ENCODE measurements at places on chromosomes 13 and 19. TPM values are rescaled to one million over a fixed set of nuclear protein-coding genes. Genes with fewer than 3 reads are reported as not detected.

GRCh38 chr13:44302233-44302632 is 71.4 kb upstream of the SERP2 start:
- no peaks in the 10 kb centered on the region for H3K27me3 ChIP-seq
- peak overlapping the region; percentile 100 for H3K27ac ChIP-seq

DNA sequence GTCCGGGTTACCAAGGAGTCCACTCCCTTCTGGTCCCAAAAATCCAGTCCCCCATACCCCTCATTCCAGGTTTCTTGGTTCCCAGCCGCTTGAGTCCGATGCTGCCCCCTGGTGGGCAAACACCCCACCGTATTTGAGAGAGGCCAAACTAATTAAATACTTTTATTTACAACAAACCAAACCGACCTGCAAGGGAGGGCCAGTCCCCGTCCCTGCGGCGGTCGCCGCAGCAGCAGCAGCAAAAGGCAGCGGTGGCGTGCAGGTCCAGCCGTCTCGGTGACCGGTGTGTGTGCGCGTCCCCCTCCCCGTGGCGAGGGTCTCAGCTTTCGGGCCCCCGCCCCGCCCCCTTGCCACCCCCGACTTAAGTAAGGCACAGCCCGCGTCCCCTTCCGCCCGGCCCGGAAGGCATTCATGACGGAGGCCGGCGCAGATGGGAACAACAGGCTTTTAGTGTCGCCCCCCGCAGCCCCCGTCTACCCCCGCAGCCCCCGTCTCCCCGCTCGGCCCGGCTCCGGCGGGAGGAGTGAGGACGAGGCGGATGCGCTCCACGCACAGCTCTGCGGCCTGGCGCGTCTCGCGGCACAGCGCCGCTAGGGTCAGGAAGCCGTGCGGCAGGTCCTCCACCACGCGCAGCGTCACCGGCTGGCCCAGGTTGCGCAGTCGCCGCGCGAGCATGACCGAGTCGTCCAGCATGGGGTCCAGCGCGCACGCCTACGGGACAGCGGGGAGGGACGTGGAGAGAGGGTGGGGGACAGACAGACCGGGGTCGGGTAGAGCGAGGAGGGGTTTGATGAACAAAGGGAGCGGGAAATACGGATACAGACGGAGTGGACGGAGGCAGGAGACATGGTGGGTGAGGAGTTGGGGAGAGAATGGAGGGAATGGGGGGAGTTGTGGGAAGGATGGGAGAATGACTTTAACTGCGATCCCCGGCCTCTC is 11.5 kb upstream of the CNFN start:
- H3K27me3 ChIP-seq, result no peaks in the 10 kb centered on the region
- DNase-seq, result peak; percentile 77
- H3K36me3 ChIP-seq, result no peaks in the 10 kb centered on the region
- peaks cover 9% of the 10 kb centered on the region for H3K4me1 ChIP-seq

The MYO16 gene
- not detected for total RNA-seq

The ZNF470 gene
- 0.75 TPM for total RNA-seq

GRCh38 chr13:40981361-40981760 is 37.8 kb downstream of the ELF1 start:
- no peaks in the 10 kb centered on the region for H3K36me3 ChIP-seq
- H3K27ac ChIP-seq, result no peak overlapping the region
- H3K27me3 ChIP-seq, result no peaks in the 10 kb centered on the region
- H3K4me3 ChIP-seq, result no peak overlapping the region
- DNase-seq, result no peak

- H3K27me3 ChIP-seq, result no peaks in the 10 kb centered on the region
- H3K27ac ChIP-seq, result no peak overlapping the region
- H3K36me3 ChIP-seq, result no peaks in the 10 kb centered on the region
- H3K4me1 ChIP-seq, result no peaks in the 10 kb centered on the region
- no peak overlapping the region for H3K4me3 ChIP-seq
- no peak for DNase-seq
Measured at GRCh38 chr13:82803341-82803740, 1078.9 kb downstream of the SLITRK1 start.

DNA sequence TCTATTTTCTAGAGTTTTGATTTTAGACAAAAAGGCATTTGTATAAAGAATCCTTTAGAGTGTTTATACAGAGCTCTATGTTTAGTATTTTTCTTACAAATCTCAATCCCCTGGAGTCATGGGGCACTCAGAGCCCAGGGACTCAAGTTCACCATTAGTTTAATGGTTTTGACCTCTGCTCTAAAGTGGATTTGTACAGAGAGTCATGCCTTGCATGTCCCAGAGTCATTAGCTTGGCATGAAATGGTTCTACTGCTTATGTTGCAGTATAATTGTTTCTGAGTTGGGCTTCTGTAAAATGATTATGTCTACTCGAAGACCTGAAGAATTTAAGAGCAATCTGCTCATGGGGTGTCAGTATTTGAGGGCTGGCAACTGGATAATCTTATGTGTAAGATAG is 406.2 kb downstream of the DLEU7 start:
- no peak for DNase-seq
- H3K4me1 ChIP-seq, result no peaks in the 10 kb centered on the region
- H3K36me3 ChIP-seq, result no peaks in the 10 kb centered on the region
- no peaks in the 10 kb centered on the region for H3K27me3 ChIP-seq

The SGCG gene
- total RNA-seq, result not detected

DNA sequence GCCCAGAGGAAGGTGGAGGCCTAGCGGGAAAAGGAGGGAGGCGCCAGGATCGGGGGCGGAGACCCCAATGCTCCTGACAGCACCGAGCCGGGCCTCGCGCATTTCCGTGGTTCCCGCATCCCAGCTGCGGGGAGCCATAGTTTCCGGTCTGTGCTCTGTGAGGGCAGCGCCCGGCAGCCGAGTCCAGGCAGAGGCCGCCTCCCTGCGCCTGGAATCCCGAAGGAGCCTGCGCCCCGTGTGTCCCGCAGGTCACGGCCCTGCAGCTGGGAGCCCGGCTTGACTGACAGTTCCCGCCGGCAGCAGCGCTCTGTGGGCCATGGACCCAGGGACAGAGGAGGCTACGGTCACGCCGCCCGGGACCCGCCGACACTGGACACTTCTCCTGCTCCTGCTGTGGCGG is 74.6 kb upstream of the C13orf46 start:
- H3K36me3 ChIP-seq, result no peaks in the 10 kb centered on the region
- DNase-seq, result no peak
- no peak overlapping the region for H3K27ac ChIP-seq
- no peaks in the 10 kb centered on the region for H3K4me1 ChIP-seq
- H3K27me3 ChIP-seq, result no peaks in the 10 kb centered on the region

DNA sequence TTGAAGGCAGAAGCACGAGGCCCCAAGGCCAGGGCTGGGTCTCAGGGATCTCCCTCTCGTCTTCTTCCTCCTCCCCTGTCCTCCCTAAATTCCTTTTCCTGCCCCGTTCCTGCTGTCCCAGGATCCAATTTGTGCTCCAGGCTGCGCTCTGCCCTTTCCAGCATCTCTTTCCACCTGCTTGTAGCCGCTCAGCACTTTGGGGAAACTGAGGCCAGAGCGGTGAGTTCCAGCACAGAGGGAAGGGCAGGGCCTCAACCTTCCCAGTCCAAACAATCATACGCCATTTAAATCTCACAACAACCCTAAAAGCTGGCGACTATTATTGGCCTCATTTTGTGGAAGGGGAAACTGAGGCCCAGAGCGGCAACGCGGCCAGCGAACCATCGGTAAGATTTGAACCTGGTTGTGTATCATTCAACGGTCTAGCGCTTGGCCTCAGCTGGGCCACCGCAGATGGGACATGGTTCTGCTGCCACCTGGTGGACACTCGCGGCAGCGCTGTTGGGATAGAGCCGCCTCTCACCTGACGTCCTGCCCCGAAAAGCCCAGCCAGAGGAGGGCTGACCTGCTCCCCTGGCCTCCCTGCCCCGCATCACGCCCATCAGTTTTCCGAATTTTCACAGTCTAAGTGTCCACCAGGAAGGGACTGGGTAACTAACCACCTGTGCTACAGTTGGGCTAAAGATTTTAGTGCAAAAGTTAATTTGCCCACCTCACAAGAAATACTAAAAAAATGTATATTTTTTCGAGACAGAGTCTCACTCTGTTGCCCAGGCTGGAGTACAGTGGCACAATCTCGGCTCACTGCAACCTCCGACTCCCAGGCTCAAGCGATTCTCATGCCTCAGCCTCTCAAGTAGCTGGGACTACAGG is 4.2 kb upstream of the RPL18A start:
- DNase-seq, result peak; percentile 91
- no peak overlapping the region for H3K4me3 ChIP-seq
- H3K27ac ChIP-seq, result no peak overlapping the region
- H3K36me3 ChIP-seq, result peaks cover 5% of the 10 kb centered on the region

DNA sequence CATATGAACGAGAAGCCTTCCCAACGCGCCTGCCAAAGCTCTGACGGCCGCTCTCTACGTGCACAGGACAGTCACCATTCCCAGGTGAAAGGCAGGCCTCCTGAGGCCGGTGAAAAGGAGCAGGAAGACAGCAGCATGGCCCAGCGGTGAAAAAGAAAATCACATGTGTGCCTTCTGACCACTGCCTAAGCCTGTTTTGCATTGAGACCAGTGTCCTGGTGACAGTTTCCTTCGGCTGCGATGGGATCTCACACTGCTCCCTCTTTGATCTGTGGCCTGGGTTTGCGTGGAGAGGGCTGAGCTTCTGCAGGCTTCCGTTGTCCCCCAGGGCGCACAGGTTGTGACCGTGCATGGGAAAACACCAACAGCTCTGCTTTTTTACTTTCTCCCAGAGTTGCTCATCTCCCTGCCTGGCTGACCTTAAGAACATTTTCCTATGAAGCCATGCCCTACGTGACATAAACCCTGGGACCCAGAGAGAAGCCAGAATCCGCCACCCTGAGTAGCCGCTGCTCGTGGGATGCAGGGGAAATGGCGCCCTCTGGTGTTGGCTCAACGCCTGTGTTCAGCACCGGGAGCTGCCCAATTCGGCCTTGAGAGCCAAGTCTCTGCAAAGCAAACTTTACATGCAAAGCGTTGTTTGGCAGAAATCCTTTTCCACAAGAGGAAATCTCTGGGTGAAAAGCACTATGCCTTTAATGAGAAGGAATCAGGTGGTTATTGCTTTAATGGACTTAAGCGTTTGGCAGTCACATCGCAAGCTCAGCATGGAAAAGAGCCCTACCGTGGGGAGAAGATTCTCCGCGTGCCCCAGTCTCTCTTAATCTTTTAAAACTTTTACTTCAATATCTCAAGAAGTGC is 112.2 kb upstream of the GPR12 start:
- no peak overlapping the region for H3K27ac ChIP-seq
- H3K4me1 ChIP-seq, result no peaks in the 10 kb centered on the region
- DNase-seq, result peak; percentile 55

The KLK12 gene
- not detected for total RNA-seq

- peaks cover 30% of the 10 kb centered on the region for H3K4me1 ChIP-seq
- H3K27me3 ChIP-seq, result no peaks in the 10 kb centered on the region
- H3K4me3 ChIP-seq, result no peak overlapping the region
Measured at GRCh38 chr13:48583859-48584311, 51.0 kb upstream of the RCBTB2 start.

DNA sequence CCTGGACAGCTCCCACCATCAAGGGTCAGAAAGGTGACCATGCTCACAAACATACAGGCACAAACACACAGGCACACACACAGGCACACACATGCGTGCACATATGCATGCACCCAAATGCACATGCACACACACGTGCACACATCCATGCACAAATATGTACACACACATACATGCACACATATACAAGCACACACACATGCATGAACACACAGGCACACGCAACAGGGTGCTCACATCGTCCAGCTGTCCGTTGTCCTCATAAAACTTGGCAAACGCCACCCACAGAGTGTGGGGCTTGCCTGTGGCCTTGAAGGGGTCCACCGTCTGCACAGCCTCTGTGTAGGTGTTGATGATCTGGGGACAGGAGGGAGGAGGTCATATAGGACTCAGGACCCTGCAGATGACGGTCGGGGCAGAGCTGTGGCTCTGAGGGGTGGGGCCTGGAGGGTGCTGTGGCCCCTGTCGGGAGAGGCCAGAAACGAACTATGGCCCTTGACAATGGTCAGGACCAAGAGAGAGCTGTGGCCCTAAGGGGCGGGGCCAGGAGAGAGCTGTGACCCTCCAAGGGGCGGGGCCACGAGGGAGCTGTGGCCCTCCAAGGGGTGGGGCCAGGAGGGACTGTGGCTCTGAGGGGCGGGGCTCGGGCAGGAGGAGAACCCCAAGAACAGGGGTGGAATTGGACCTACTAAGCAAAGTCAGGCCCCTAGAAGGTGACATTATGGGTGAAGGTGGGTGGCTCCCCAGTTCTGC is 6.2 kb downstream of the XAB2 start:
- H3K27me3 ChIP-seq, result no peaks in the 10 kb centered on the region
- no peak for DNase-seq
- H3K36me3 ChIP-seq, result peaks cover 51% of the 10 kb centered on the region
- H3K27ac ChIP-seq, result no peak overlapping the region
- H3K4me1 ChIP-seq, result peaks cover 21% of the 10 kb centered on the region

- H3K4me3 ChIP-seq, result no peak overlapping the region
- no peaks in the 10 kb centered on the region for H3K36me3 ChIP-seq
- H3K27ac ChIP-seq, result no peak overlapping the region
- no peaks in the 10 kb centered on the region for H3K4me1 ChIP-seq
- no peaks in the 10 kb centered on the region for H3K27me3 ChIP-seq
Measured at GRCh38 chr13:97369261-97369893, 64.6 kb upstream of the RAP2A start.

DNA sequence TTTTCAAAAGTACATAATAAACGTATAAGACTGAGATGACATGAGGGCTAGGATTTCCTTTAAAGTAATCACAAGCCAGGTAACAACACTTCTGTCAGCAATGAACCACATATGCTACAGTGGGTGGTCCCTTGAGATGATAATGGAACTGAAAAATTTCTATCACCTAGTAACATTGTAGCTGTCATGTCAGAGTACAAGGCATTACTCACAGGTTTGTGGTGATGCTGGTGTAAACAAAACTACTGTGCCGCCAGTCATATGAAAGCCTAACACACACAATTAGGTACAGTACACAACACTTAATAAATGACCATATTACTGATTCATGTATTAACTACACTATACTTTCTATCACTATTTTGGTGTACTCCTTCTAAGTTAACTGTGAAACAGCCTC is 36.8 kb downstream of the MIPEP start:
- no peak overlapping the region for H3K4me3 ChIP-seq
- no peak for DNase-seq
- no peak overlapping the region for H3K27ac ChIP-seq
- peaks cover 18% of the 10 kb centered on the region for H3K4me1 ChIP-seq

DNA sequence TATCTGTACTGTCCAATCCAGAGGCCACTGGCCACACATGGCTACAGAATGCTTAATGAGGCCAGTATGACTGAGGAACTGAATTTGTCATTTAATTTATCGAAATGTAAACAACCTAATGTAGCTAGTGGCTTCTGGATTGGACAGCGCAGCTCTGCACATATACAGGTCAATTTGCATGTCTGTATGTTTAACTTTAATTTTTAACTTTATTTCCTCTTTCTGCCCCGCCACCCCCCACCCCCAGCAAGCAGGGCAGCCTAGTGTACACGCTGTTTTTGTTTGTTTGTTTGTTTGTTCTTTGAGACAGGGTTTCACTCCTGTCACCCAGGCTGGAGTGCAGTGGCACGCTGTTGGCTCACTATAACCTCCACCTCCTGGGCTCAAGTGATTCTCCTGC is 15.5 kb downstream of the ZSWIM9 start:
- no peak overlapping the region for H3K4me3 ChIP-seq
- H3K36me3 ChIP-seq, result 0 out of 2 replicates have a peak, but pooled peaks cover 4% of the 10 kb centered on the region
- DNase-seq, result no peak
- H3K27ac ChIP-seq, result no peak overlapping the region
- no peaks in the 10 kb centered on the region for H3K27me3 ChIP-seq
- peaks cover 11% of the 10 kb centered on the region for H3K4me1 ChIP-seq

All from PC-3 (cell line).